Stimulated activated CD4-positive, alpha-beta T cell treated with anti-CD3 and anti-CD28 coated beads, Interleukin-2, amount 100 ng/mL, for 24 hours (primary cell): ENCODE measurements at places on chromosomes 3 and 15.

DNA sequence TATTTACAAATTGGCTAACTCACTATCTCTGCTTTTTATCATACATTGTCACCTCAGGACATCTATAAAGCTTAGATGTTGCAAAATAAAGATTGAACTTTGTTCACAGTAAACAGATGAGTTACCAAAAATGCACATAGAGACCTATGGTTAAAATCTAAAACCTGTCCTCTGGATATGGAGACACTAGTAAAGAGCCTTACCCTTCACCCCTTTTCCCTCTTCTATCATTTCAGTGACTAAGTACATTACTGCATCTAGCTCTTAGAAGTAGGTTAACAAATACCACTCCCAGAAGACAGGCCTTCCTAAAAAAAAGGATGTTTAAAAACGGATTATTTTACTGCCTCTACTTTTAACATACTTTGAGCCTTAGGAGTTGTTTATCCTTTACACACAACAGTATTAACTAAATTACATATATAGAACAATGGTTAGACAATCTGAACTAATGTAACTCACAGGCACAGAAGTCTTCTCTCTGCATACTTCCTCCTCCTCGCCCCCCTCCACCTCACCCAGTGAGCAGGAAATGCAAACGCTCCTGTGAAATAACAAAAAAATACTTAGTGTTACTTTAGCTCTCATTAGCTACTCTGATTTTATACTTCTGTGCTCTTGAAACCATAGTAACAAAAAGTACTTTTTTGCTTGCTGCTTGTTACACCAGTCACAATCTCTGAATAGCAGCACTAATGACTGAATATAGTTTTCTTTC, 23.3 kb downstream of the IREB2 start:
- DNase-seq = no peak

DNA sequence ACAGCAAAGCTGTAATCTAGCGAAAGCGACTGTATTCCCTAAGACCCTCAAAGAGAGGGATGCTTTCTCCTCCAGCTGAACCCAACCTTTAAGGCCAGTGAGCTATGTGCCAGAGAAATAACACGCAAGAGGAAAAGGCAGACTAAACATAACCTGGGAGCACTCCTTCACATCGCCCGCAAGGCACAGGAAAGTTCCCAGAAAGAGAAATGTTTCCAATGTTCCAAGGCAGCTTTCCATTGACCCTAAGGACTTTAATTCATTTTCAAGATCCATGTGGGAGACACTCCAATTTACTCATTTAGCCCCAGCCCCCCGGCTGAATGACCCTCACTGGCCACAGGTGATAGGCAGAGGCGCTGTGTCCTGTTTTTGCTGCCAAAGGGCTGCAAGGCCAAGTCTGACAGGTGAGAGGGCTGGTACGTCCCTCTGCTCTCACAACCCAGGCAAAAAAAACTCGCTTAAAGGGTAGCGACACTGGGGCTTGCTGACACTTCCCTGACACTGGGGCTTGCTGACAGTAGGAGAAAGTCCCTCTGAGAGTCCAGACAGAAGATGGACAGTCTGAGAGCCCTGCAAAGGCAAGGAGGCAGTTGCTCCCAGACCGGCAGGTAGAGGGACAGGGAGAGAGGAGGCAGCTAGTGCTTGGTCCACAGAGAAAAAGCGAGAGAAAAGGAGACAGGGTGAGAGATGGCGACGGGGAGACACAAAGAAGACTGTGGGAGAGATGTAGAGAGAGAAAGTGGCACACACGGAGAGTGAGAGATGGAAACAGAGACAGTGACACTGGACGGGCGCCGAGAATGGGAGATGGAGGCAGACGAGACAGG, 702 bp downstream of the ARHGEF3 start:
- DNase-seq = peak; percentile 37

DNA sequence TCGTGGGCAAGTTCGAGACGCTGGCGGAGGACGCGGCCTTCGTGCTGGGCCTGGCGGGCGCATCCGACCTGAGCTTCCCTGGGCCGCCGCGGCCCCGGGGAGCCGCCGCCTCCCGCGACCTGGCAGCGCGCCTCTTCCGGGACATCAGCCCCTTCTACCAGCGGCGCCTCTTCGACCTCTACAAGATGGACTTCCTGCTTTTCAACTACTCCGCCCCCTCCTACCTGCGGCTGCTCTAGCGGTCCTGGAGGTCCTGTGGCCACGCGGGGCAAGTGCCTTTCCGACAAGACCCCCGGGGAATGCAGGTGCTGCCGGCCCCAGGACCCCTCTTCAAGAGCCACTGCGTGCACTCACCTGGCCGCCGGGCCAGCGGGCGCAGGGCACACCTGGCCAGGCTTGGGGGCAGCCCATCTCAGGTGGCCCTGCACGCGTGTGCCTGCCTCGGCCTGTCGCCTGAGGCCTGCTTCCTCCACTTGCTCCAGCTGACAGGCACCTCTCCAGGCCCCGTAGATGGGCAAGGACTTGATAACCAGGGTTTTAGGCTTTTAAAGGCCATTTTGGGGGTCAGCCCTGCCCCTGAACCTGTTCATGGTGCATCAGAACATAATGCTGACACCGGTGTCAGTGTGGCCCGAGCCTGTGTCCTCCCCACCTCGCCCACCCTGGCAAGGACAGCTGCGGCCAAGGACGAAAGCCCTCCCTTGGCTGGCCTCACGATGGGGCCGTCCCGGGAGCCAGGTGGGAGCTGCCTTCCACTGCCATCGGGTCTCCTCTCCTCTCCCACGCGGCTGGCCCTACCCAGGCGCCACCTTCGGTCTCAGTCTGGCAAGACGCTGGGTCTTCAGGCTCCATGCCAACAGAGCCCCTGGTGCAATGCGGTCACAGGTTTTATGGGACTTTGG, 16.1 kb downstream of the C3orf22 start:
- DNase-seq = no peak

DNA sequence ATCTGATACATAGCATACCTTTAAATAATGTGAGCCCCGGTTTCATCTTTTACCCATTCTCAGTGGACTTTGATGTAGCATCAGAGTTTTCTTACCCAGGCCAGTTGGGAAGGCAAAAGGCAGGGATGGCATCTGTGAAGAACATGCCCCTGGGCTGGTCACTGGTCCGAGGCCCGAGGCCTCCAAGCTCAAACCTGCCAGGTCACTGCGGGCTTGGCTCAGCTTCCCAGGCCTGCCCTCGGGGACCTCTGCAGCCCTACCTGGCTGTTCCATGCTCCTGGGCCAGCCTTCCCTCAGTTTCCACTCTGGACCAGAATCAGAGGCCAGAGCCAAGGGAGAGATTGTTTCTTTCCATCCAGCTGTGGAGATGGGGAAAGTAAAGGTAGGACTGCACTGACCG, 26.9 kb downstream of the NR1I2 start:
- DNase-seq = no peak

DNA sequence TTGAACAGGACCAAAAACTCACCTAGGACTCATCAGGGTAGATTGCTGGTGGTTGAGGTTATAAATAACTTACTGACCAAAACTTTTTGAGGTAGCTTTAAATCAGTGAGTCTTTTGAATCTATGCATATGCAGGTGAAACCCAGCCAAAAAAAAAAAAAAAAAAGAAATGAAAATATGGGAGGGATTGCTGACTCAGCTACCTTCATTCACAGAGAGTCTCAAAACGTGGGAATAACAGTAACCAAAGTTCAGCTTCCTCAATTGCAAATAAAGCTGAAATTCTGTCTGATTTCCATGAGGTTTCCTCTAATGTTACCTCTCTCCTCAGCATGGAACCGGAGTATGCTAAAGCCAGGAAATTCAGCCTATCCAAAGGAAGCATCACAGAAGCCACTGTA, 95.2 kb upstream of the SEMA6D start:
- DNase-seq = no peak

- DNase-seq = no peak
These were observed 108.0 kb upstream of the SMAD3 start for GRCh38 chr15:66957431-66957720.

DNA sequence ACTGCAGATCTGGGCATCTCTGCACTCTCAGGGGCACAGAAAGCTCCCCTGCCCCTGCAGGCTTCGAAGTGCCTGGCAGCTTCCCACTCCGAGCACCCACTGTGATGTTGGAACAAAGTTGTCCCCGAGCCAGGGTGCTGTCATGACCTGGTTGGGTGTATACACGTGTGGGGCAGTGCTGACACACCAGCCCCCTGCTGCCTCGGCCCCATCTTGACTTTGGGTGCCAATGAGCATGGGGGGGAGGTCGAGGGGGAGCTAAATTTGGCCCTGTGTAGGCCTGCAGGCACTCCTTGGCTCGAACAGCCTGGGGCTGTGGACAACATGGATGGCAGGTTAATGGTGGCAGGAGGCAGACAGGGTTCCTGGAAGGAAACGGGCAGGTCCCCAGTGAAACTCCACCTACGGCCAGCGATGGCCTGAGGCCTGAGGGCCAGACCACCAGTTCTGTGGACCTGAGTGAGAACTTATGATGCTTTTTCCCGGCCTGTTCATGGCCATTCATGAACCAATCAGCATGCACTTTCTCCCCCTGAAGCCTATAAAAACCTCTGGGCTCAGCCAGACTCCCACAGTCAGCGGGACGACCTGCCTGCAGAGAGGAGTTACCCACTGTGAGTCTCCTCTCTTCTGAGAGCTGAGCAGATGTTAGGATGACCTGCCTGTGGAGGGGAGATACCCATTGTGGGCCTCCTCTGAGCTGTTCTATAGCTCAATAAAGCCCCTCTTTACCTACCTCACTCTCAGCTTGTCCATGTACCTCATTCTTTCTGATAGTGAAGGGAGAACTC, 1029.1 kb upstream of the GBE1 start:
- no peak for DNase-seq

DNA sequence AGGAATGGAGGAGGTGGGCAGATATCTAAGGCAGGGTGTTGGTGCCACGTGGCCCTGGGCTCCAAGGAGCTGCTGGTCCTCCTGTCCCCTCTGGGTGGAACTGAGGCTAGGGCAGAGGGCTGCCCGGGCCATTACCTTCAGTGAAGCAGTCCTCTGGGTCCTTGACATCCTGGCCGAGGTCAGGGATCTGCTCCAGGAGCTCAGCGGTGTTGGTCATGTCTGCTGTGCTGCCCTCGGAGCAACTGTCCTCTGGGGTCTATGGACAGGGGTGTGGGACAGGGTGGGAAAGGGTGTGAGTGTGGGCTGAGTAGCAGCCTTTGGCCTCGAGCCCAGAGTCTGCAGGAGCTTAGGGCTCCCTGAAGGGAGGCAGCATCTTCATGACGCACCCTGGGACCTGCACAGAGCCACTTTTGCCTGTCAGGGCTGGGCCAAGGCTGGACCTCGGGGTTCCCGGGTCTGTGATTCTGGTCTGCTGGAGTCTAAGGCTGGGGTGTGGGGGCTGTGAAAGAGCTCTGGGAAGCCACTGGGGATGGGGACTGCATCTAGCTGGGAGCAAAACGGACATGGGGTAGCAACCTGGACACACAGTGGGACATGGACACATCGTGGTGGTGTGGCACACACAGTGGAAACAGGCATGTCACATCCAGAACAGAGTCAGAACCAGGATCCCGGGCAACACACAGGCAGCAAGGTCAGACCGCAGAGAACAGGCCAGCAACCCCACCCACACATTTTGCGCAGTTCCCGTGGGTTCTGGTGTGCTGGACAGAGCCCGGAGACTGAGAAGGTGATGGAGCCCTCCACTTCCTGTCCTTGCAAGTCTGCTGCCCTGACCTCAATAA, 72.7 kb downstream of the SCN5A start:
- no peak for DNase-seq

DNA sequence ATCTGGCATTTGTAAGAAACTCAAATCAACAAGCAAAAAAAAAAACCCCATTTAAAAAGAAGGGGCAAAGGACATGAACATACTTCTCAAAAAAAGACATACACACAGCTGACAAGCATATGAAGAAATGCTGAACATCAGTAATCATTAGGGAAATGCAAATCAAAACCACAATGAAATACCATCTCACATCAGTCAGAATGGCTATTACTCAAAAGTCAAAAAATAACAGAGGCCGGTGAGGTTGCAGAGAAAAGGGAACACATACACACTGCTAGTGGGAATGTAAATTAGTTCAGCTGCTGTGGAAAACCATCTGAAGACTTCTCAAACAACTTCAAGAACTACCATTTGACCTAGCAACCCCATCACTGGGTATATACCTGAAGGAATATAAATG, 199.4 kb upstream of the THBS1 start:
- no peak for DNase-seq

- DNase-seq = no peak
These were observed 463.0 kb downstream of the ERC2 start for GRCh38 chr3:56005196-56005805.

DNA sequence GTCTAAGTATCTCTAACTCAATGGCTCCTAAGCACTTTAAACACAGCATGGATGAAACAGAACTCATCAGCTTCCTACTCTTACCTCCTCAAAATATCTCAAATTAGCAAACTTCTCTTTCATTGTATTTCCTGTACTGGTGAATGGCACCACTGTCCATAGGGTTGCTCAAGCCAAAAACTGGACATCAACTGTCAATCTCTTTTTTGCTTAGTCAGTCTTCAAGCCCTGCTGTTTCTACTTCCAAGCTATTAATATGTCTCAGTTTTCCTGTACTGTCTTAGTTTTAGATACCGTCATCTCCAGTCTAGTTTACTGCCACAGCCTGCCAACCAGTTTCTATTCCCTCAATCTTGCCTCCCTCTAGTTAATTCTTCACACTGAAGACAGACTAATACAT, 48.3 kb upstream of the KPNA4 start:
- DNase-seq = no peak

DNA sequence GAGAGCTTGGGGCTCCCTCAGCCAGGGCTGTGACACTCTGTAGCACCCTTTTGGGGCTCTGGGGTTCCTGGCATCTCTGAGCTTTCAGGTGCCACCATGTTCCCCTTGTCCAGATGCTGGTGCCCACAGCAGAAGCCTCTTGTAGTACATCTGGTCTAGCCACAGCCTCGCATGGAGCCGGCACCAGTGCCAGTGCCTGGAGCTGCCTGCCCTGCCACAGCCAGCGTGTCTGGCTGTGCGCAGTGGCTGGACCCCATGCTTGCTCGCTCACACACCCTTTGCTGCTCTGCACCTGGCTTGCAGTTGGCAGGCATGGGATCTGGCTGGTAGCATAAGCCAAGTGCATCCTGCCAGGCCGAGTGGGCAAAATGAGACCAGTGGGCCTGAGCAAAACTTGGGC, 744.8 kb upstream of the GBE1 start:
- no peak for DNase-seq

DNA sequence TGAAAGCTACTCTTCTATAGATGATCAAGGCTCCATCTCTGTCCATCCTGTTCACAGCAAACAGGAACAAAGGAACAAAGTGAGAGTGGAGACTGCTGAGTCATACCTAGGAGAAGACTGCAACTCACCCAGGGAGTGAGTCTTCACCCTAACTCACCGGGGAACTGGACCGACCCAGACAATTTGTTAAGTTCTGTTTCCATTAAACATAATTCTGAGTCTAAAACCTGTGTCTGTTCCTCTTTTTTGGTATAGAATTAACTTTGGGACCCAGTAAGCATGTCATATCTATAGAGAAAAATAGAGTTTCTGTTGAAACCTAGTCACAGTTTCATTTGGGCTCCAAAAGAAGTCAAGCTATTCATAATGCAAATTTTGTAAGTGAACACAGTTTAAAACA, 21.6 kb downstream of the CCDC80 start:
- DNase-seq = no peak
